ENCODE measurements at places on chromosomes 1 and 21.

- no peak for DNase-seq
Observed at GRCh38 chr1:177164380-177165068, at the start of gene ASTN1. Gene ASTN1 (minus strand): TSS chr1:177164712. CDS start chr1:177164676, 36 bp downstream.

DNA sequence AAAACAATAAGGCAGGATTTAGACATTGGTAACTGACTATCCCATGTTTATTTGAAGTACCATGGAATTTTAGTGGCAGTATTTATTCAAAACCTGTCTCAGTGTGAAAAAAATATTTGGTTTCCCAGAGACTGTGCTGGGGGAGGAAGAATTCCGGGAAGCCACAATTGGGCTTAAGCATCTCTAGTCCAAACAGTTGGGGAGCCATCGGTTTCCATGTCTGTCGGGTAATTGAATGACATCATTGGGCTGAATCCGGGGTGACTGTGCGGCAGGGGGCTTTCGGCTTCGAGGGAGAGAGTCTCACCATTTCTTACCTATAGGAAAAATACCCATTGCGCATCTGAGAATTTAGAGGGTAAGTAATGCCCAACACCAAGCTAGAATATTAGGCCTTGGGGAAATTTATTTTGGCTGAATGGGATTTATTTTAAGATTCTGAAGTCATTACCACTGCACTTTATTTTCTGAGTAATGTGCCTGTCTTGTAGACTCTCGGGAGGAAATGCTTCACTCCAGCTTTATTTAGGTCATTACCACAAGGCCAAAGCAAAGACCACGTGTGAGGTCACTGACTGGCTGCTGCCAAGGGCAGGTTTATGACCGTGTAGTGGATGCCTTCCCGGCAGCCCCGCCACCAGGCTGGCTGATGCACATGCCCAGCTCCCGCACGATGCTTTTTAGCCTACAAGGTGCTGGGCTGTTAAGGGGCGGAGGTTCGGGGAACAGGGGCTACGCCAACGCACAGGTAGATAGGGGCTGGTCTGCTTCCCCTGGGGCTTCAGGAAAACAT lies 23.1 kb upstream of the UMODL1 start:
- no peak for DNase-seq

DNA sequence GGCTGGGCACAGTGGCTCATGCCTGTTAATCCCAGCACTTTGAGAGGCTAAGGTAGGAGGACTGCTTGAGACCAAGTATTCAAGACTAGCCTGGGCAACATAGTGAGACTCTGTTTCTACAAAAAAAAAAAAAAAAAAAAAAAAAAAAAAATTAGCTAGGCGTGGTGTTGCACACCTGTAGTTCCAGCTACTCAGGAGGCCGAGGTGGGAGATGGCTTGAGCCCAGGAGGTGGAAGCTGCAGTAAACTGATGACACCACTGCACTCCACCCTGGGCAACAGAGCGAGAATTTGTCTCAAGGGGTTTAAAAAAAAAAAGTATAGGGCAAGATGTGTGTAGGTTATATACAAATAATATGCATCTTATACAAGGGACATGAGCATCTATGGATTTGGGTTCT lies 2.6 kb downstream of the TDRKH start:
- no peak for DNase-seq

DNA sequence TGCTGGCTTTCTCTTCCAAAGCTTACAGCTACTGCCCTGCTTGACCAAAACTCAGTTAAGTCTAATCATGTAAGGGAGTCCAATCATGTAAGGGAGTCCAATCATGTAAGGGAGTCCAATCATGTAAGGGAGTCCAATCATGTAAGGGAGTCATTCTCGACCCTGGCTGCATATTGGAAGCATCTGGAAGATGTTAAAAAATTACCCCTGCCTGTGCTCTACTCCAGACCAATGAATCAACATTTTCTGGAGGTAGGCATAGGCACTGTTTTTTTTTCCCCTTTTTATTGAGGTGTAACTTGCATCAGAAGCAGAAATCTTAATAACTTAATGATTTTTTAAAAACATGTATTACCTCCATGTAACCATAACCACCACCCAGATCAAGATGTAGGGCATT lies 9.4 kb downstream of the PIGP start:
- DNase-seq: no peak

DNA sequence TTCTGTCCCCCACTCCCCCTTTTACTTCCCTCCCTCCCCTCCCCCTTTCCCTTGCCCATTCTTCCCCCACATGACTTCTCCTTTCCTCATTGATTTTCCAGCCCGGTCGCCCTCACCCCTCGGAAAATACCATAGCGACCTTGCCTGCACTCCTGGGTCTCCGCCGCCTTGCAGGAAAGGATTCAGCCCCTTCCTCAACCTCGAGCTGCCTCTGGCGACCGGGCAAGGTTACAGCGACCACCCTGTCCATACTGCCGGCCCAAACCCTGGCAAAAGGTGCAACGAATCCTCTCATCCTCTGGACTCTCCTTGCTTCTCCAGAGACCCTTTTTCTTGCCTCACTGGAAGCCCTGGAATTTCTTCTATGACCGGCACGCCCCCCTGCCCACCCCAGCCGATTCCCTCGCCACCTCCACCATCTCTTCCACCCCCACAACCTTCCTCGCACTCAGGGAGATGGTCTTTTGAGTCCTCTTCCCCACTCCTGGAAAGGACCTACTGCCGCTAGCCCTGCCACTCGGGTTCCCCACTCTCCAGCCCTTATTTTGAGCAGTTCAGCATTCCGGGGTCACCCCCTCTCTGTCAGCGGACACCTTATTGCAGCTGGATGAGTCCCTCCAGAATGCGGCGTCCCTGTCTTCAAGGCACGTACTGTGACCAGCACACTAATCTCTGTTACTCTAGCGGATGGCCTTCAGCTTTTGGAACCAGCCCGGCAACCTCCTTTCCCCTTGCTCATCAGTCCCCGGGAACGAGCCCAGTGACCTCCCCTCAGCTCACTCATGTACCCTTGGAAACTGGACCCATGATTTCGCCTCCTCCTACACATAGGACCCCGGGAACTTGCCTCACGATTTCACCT lies 846 bp downstream of the NSUN4 start:
- no peak for DNase-seq

Measured in effector memory CD8-positive, alpha-beta T cell (primary cell).